Trophoblast cell (in vitro differentiated cells and primary cell): ENCODE measurements at places on chromosomes 4 and X.

DNA sequence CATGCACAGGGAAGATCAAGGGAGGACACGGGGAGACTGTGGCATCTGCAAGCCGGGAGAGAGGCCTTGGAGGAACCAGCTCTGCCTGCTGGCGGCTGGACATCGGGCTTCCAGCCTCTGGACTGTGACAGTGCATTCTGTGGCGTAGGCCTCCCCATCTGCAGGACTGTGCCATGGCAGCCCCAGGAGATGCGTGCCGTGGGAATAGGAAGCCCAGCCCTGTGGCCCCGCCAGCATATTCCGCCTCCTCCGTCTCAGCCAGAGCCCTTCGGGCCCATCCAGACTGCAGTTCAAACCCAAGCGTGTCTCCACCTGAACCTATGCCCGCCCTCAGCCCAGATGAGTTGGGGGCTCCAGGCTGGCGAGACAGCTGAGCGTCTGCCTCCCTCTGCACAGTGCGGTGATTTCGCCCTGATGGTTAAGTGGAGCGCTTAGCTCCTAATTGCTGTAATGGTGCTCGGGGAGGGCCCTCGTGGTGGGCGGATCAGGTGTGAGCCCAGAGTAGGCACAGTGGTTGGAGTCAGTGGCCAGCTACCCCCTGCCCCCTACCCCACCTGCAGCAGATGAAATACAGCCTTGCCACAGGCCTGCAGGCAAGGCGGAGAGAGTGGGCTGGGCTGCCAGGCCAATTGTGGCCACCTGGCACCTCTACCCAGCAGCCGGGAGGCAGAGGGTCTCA, 133.9 kb downstream of the HMX1 start:
- no peak for DNase-seq

DNA sequence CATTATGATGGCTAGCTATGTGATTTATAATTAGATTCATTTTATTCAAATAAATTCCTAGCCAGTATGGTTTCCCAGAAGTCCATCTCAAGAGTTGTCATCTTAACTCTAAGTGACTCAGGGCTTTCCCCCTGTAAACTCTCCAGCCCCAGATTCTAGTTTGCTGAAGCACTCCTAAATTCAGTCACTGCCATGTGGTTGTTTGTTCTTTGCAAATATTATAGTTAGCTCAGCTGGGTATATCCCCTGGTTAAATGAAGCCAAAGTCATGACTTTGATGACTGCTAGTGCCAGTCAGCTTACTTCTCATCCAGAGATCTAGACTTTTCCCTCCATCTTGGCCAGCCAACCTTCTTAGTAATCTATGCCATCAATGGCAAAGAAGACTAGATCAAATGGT, 126.0 kb downstream of the GRIA3 start:
- DNase-seq, result no peak

DNA sequence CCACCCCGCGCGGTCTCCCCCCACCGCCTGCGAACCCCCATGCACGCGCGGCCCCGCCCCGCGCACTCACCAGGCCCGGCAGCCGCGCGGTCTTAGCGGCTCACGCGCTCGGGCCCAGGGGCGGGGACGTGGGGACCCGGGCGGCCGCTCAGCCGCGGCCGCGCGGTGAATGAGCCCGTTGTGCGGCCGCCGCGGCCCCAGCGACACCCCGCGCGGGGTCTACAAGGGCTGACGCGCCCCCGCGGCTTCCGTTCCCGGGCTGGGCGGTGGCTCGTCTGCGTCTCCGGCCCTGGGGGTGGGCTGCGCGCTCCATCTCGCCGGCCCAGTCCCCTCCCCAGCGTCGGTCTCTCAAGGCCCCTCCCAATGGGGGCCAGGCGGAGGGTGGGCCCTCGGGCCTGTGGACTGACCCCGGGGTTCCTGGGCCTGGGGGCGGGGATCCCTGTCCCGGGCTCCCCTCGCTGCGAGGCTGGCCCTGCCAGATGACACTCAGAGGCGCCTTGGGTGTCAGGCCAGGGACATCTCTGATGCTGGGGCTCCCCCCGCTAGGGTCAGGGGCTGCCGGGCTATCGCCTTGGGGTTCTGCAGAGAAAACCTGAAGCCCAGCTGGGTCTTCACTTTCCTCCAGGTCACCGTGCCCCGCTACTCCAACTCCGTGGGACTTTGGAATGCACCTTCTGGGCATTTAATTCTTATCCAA, 4.3 kb upstream of the SLC26A1 start:
- DNase-seq, result no peak

DNA sequence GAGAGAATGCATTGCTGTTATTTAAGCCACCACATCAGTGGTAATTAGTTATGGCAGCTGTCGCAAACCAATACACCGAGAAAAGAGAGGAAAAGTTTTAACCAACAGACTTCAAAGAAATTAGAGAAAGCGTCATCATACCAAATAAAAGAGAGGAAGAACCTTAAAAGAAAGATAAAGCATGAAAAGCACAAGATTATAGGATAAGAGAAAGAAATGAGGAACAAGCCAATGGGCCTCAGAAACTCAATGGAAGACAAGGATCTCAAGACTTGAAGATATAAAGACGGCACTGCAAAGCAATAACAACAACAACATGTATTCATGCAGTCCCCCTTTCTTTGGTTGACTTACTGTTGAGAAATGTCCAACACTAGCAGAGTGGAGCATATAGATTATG, 22.8 kb upstream of the ASMTL start:
- DNase-seq, result no peak

- no peak for DNase-seq
Measured at GRCh38 chrX:9656871-9657270, 108.8 kb downstream of the GPR143 start.

GRCh38 chr4:1998296-1998695, 10.5 kb downstream of the NELFA start:
- peak; percentile 76 for DNase-seq

DNA sequence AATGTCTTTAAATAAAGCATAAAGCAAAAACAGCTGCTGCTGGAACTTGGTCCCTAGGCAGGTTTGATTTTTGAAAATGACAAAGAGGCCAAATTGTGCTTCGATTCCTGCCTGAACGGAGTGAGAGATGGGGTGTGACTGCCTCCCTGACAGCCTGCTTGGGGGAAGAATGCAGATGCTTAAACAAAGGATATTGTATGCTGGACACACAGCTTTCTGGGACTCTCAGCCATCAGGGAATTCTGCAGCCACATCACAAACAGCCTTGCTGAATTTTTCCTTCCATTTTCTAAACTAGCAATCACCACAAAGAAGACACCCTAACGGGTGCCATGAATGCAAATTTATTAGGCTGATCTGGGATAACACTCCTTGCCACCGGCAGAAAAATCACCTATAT, 83.9 kb upstream of the CPEB2 start:
- no peak for DNase-seq

DNA sequence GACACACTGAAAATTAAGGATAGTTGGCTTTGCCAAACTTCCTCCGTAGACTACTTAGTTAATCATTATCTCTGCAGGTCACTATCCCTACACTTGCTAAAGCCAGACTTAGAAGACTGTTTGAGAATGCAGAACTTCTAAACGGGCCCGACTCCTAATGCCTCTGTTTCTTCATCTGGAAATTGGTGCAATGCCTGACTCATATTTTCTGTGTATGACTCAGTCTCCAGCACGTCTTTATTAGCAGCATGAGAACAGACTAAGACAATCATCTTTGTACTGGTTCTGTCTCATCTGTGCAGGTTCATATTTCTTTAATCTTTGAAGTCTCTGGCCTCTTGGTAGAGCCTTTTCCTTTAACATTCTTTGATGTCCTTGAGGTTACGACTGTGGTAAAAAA, 411.9 kb upstream of the ACTRT1 start:
- no peak for DNase-seq

DNA sequence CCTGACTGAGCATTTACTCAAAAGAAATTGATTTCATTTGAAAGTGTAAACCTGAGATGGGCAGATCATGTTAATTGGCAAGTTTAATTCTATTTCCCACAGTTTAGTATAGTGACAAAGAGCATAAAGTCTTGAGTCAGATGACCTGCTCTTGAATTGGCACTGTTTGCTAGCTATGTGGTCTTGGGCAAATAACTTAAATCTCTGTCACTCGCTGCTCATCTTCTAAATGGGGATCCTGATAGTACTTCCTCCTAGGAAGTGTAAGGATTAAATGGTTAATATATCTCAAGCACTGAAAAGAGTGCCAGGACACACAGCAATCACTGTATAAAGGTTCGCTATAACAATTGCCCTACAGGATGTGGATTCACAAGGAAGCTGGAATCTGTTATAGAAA, 242.8 kb upstream of the JADE1 start:
- no peak for DNase-seq

- no peak for DNase-seq
Measured at GRCh38 chrX:22818061-22818460, 181.7 kb upstream of the DDX53 start.

- DNase-seq, result no peak
Measured at GRCh38 chr4:174228988-174229387, 54.5 kb downstream of the FBXO8 start.

DNA sequence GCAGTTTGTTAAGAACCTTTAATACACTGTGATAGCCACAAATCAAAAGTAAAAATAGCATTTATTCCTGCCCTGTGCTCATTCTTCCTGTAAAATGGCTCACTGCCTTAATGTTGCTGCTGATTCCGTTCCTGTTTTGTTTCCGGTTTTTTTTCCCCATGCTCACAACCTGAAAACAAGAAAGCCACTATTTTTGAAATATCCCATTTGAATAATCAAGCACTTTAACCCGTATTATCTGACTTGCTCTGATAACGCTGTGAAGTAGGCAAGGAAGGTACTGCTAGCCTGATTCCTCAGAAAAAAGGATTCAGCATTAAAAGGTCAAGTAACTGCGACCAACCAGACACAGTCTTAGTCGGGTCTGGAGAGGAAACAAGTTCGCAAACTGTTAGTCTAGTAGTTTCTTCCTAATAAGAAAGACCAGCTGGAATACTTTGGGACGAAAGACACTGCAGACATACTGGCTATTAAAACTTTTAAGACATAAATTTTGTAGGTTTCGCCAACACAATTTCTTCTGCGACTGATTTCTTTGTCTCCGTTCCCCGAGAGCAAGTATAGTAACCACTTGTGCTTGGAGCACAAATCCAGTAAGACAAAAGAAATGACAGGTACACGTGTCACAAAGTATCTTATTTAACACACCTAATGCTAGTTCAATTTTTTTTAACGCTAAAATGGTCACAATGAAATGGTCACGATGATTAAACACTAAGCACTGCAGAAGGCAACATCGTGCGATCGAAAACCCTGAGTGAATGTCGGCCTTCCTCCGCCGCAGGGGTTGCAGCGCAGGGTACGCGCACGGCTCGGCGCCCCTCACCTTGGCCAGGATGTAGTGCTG, 802 bp downstream of the COX18 start:
- peak; percentile 43 for DNase-seq

DNA sequence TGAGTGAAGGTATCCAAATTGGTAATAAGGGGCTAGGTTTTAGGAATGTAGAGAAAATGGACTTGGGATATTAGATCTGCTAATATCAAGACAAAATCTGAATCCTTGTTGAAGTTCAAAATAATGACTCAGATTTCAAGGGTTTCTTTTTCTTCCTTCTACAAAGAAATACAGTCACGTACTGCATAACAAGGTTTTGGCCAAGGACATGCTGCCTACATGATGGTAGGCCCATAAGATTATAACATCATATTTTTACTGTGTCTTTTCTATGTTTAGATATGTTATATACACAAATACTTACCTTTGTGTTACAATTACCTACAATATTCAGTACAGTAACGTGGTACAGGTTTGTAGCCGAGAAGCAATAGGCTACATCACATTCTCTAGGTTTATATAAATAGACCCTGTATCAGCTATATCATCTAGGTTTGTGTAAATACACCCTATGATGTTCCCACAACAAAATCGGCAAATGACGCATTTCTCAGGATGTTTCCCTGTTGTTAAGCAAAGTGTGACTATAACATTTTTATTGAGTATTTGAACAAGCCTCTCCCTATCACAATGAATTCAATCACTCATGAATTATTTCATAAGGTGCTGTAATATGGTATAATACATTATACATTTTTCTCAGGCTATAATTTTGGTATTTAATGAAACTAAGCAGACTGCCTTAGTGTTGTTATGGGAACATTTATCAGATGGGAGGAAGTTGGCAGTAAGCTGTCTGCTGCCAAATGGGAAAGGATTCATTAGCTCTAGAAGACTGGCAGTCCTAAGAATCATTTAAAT, 186.3 kb downstream of the PPP3CA start:
- DNase-seq, result no peak

GRCh38 chr4:23946299-23946698, 56.5 kb upstream of the PPARGC1A start:
- no peak for DNase-seq

DNA sequence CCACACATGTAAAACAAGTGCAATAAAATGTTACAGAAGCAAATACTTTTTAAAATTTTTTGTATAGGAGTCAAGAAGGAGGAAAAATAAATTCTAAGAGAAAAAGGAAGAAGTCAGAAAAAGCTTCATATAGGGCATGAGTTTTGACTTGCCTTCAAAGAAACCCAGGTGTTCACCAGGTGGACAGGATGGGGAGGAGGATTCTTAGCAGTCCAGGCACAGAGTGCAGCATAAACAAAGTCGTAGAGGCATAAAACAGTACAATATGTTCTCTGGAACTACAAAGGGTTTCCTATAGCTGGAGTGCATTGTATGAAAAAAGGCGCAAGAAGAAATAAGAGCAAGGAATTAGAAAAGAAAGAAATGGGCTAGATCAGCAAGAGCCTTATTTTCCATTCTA, 1.9 kb upstream of the SCFD2 start:
- no peak for DNase-seq

DNA sequence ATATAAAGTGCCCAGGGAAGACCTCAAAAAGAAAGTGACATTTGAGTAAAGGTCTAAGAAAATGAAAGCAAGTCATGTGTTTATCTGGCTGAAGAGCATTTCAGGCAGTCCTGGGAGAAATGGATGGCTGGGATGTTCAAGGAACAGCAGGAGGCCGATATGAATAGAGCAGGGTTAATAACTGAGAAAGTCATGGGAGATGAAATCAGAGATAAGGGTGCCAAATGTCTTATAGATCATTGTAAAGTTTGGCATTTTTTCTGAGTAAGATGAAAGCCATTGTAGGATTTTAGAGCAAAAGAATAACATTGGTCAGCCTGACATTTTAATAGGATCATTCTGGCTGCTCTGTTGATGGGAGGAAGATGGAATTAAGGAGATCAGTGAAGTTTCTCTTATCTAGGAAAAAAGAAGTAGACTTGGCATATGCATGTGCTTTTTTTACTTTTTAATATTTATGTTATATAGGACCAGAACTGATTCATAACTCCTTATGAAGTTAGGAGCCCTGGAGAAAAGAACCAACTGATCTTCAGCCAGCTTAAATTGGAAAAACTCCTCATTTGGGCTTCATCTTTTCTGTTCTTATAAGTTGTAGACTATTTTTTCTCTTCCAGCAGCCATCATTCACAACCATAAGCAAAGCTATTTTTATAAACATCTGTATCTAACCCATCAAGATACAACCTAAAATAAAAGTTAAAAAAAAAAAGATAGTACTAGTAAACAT, 18.6 kb downstream of the AIMP1 start:
- no peak for DNase-seq

- no peak for DNase-seq
Measured at GRCh38 chr4:80307183-80307735, 28.3 kb upstream of the CFAP299 start.

- peak; percentile 3 for DNase-seq
Measured at GRCh38 chr4:37978248-37978924, 18.2 kb downstream of the PTTG2 start.

GRCh38 chr4:106306561-106306960, 9.4 kb downstream of the TBCK start:
- no peak for DNase-seq
